ENCODE measurements at places on chromosomes 6 and 20.

DNA sequence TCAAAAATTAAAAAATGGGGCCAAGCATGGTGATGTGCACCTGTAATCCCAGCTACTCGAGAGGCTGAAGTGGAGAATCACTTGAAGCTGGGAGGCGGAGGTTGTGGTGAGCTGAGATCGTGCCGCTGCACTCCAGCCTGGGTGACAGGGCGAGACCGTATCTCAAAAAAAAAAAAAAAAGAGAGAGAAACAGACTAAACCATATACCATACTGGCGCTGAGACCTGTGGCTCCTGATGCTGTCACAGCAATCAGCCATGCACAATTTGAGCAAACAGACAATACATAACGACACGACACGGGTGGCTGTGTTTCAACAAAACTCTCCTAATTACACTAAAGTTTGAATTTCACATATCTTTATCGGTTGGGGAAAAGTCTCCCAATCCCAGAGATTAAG, 14.9 kb upstream of the CBFA2T2 start:
- no peak for DNase-seq

DNA sequence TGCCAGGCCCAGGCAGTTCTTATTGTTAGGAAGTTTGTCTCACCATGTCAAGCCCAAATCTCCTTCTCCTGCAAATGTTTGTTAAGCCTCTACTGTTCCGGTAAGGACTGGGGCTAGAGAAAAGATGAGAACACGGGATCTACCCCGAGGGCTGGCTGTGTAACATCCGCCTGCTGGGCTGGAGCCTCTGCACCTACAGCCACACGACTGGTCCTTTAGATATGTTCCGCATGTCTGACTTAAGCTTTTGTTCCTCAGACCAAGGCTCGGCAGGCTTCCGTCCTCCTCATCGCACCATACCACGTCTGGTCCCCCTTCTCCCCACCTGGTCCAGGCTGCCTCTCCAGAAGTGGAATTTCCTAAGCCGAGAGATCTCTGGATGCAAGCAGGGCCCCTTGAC, 2.6 kb downstream of the GHRH start:
- DNase-seq = no peak

DNA sequence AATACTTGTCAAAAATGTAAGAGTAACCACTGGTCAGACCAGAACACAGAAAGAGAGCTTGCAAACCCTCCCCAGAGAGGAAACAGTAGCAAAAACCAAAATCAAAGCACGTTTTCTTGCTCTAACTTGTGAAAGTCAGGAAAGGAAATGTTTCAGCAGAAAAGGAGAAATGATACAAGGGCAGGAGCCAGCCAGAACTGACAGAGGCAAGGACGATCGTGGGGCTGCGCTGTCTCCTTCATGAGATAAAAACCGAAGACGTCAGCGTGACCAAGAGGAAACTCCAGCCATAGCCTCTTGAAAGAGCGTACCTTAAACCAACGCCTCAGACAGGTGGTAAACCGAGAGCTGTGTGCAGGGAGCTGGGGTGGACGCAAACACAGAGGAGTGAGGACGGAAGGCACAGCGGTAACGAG, 27.5 kb downstream of the LAMA5 start:
- no peak for DNase-seq

DNA sequence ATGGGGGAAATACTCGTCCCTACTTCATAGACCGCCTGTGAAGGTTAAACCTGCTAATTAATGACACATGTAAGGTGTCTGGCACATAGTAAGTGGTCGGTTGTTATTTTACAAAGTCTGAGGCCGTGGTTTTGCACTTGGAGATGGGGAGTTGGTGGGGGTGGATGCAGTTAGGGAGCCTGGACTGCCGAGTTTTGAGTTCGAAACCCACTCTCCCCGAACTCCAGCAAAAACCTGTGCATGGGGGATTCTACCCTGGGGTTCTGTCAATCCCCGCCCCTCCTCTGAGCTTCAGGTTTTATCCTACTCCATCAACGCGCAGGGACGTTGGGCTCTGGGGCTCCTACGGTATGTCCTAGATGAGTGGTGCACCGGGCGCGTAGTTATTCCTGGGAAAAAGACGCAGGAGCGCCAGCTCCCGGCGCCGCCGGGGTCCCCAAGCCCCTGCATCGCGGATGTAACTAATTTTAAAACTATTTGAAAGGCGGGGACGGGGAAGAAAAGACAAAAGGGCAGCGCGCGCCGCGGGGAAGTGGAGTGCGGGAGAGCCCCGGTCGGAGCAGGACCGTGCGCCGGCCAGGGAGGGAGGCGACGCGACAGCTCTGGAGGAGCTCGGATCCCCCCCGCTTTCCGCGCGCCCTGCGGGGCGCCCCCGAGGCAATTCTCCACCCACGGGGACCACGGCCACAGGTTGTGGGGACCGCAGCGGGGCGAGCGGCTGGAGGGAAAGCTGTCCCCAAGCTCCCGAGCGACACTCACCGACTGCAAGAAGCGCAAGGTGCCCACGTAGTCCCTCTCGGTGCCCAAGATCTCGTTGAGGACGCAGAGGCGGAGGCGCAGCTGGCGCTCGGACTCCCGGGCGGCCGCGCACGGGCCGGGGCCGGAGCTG, 672 bp downstream of the PREX1 start:
- no peak for DNase-seq

- no peak for DNase-seq
Measured at GRCh38 chr20:61320691-61321425, 68.8 kb downstream of the CDH4 start.

DNA sequence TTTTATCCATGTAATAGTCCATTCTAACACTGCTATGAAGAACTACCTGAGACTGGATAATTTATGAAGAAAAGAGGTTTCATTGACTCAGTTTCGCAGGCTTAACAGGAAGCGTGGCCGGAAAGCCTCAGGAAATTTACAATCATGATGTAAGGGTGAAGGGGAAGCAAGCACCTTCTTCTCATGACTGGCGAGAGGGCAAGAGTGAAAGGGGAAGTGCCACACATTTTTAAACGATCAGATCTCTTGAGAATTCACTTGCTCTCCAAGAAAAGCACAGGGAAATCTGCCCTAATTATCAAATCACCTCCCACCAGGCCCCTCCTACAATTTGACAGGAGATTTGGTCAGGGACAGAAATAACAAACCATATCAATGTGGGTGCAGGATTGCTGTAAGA, 859.7 kb downstream of the EPHA7 start:
- no peak for DNase-seq

- DNase-seq = peak; percentile 82
Measured at GRCh38 chr6:328136-328670, 35.9 kb downstream of the DUSP22 start.

DNA sequence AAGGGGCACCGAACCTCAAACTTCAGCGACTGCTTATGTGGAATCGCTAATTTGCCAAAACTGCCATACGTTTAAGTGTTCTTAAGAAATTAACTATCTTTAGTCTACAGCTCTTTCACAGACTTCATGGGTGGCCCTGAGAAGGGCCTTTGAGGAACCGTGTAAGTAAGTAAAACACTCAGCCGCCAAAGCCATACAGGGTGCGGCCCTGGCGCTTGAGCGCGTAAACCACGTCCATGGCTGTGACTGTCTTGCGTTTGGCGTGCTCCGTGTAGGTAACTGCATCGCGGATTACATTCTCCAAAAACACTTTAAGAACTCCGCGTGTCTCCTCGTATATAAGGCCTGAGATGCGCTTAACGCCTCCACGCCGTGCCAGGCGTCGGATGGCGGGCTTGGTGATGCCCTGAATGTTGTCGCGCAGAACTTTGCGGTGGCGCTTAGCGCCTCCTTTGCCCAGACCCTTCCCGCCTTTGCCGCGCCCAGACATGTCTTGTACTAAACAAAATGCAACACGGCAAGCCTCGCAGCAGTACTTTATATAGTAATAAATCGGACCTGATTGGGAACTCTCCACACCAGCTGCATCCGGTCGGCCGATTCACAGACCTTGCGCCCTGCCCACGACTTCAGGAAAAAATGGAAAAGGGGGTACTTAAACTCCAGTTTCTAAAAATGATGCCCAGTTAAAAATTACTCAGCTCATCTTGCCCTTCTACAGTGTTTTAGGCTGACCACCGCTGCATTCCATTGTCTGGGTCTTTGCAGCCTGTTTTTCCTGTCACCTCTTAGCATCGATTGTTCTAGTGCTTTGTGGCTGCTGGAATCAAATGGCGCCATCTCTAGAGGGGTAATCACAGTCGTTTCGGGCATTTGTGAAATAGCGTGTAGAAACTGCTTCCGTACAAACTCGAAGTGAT, 38.9 kb downstream of the OR2B2 start:
- peak; percentile 80 for DNase-seq

DNA sequence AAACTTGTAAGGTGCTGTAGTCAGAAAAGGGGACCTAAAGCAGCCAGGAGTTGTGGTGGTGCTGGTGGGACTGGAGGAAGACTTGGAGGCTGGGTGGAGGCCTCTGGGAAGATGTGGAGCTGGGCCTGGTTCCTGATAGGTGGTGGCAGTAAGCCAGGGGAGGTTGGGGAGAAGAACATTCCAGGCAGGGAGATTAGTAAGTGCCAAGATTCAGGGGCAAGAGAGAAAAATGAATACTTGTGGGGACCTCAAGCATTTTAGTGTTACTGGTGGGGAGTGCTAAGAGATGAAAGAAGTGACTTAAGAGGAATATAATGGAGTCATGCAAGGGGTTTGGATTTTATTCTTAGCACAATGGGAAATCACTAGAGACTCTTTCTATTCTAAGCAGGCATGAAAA, 79.0 kb upstream of the B3GAT2 start:
- DNase-seq = no peak

DNA sequence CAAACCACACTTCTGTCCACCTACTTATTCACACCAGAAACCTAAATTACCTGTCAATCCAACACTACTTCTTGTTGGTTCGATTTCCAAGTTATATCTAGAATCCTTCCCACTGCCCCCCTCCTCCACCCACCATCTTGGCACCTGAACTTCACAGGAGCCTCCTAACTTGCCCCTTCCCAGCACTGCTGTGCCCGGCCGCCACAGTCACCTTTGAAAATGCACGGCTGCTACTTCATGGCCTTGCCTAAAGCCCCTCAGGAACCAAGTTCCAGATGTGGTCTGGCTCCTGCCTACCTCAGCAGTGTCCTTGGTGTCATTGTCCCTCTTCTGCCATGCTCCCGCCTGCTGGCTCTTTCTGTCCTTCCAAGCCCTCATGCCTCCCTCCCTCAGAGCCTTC, 31.2 kb downstream of the PKIG start:
- no peak for DNase-seq

DNA sequence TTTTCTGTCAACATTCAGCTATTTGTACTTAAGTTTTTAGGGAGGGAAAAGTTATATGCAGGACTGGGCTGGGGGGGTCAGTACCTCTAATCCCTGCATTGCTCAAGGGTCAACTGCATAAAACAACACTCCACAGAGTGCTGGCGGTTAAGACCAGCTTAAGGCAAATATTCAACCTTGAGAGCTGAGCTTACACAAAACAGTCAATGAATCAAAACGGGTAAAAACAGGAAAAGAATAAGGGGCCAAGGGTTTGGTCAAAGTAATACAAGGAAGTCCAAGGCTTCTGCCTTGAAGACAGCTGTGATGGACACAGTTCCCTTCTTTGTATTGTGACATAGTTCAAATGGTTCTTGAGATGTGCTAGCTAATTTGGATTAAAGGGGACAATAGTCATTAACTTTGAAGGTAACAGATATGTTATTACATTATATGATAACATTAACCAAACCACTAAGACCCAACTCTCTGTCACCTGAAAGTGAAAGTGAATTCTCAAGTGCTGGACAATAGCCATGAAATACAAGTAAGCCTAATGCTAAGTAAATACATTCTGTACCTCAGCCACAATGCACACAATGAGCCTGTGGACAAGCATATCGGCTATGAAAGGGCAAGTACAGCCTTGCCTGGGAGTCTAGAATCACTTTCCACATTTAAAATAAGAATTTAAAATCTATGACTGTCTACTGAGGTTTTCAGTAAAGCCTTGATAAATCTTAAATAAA, 106.8 kb downstream of the PDE10A start:
- no peak for DNase-seq

GRCh38 chr20:40278673-40279072, 410.4 kb downstream of the MAFB start:
- no peak for DNase-seq

- no peak for DNase-seq
Measured at GRCh38 chr6:105058316-105058715, 101.4 kb downstream of the LIN28B start.

- DNase-seq = no peak
Measured at GRCh38 chr6:42225029-42225339, 7.3 kb upstream of the MRPS10 start.

DNA sequence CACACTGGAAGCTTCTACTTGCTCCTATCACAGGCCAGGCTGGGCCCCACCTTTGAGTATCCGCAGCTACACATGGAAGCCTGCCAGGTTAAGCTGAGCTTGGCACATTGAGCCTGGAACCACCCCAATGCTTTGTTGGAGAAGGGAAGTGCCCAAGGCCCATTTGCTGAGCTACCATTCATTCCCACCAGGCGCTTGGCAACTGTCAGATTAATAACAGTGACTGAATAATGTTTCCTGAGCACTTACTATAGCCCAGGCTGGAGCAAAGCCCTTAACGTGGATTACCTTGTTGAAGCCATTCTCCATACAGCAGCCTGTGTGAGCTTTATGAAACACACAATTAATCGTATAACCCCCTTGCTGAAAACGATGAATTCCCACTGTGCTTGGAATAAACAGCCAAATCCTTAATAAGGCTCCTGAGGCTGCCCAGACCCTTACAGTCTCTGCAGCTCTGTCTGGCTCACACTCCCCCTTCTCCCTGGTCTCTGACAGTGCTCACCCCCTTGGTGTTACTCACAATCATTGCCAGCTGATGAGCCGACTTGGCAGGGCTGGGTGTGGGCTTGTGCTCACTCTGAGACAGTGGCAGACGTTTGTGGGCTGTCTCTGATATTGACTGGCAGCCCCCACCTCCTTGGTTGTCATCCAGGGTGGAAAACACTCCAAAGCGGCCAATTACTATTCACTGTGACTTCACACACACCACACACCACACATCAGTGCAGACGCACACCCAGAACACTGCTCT, 357.1 kb downstream of the MAFB start:
- DNase-seq = no peak

GRCh38 chr6:103797738-103798137, 1062.0 kb downstream of the HACE1 start:
- no peak for DNase-seq

DNA sequence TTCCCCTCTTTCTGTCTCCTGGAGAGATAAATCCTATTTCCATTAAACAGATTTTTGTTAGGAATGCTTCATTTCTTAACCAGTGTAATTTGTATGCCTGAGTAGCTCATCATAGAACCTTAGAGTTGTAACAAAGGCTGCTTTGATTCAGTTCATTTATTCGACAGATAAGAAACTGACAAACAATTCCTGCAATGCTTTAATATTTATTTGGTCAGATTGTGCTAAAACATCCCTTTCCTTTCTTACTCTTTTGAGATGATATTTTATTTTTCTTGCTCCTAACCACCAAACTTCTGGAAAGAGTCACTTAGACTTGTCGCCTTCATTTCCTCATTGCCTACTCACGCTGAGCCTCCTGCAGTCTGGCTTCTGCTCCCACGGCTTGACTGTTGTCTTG, 89.0 kb upstream of the SUPT3H start:
- DNase-seq = no peak

GRCh38 chr6:37382994-37383765, 29.4 kb downstream of the RNF8 start:
- DNase-seq = no peak
